ENCODE measurements at places on chromosomes 1 and 21.

DNA sequence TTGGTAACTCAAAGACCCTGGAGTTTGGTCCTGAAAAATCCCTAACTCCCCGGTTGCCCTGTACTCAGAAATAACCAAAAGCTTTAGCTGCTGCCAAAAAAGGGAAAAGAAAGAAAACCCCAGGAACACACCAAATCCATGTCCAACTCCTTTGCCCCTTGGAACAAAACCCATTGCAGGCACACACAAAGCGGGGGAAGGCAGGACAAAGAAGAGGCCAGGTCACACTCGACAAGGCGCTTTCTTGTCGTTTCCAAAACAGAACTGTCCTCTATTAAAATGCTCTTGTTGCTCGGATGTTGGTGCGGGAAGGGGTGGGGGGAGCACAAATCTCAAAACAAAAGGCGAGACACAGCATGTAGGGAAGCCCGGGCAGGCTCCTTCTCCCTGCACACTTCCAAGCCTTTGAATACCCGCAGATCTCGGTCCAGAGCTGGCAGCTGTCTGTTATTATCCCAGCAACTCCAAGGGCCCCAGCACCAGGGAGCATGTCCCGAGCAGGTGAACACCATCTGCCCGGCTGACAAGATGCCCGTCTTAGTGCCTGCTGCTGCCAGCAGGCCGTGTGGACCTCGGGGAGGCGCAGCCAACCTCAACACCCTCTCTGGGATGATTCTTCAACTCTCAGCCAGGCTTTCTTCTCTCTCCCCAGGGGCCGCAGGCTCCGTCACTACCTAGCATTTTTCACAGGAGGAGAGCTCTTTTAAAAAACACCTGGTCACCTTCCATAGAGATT, 96.4 kb downstream of the SSBP3 start:
- peak; percentile 70 for DNase-seq

DNA sequence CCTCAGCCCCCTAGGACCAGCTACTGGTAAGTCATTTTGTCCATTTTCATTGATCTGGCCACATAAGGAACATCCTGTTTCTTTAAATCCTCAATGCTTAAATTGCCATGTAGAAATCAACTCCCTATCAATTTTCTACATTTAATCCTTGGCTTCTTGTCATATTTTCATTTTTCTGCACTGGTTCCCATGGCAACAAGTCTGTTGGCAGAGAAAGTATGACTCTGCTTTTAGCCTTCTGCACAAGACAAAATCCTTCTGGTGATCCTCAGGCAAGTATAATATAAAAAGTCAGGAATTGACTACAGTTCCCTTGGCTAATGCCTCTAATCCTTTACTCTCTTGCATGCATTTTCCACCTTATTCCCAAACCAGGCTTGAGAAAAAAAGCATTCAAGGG, 65.0 kb downstream of the LRRC40 start:
- peak; percentile 14 for DNase-seq

DNA sequence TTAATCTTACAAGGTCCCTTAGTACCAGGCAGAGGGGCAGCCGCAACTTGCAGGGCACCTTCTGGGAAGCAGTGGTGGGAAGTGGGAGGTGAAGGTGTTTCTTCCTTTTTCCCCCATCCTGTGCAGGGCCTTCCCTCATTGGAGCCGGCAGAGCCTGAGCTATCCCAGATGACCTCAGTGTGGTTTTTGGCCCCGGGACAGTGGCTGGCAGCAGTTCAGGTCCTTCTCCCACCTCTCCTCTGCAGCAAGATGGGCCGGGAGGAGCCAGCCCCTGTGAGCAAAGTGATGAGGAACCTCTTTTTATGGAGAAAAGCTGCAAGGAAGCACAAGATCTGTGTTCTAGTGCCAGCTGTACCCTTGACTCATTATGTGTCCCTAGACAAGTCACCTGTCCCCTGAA, 6.8 kb downstream of the PFKFB2 start:
- no peak for DNase-seq

- no peak for DNase-seq
Observed at GRCh38 chr1:36463463-36463802, 751 bp downstream of the MRPS15 start.

DNA sequence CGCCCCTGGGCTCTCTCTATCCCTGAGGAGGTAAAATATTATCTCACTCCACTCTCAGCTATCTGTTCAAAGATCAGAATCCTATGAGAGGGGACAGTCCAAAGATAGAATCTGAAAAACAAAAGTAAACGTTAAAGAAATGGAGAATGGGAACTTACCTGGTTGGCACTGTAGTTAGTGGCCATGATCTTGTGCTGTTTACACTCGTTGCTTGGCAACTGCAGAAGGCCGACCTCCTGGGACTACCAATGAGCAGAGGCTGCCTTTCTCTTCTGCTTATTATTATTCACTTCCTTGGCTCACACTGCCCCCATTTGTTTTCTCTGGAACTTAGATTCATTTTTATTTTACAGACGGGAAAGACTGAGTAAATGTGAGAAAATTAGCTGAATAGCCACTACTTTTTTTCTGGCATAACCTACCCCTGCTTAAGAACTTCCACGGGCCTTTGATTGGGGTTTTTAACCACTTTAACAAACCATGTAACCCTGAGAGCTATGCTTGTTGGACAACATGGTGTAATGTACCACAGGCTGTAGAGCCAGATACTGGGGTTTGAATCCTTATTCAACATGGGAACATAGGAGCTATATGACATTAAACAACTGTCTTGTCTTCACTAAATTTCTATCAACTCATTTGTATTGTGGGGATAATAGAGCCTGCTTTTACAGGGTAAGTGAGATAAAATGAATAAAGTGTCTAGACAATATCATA, at the start of gene CFAP126:
TSS of gene CFAP126 (minus strand) at position 193 of the 717 bp plus-strand sequence. CDS start at position 185, 8 bp downstream.
- peak; percentile 72 for DNase-seq

DNA sequence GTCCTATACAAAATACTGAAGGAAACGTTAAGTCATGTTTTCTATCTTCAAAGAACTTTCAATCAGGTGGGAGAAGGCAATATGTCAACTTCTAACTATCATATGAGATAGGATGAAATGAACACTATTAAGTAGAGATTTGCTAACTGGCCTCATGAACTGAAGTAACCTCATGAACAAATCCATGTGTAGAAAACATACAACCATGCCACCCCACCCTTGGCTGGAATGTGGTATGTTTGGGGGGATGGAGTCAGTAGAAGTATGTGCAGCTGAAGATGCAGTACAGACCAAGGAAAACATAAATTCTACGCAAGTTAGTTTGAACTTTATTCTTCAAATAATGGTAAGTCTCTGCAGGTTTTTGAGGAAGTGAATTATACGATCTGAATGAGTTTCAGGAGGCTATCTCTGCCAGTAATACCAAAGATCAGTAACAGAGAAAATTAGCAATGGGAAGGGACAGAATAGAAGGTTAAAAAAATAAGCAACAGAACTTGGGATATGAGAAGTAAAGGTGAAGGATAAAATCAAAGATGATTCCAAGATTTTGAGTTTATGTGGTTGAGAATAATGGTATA, 4.5 kb downstream of the TRMT1L start:
- DNase-seq = no peak

- no peak for DNase-seq
Observed at GRCh38 chr1:29090937-29091618, 32.6 kb downstream of the TMEM200B start.

- DNase-seq = peak; percentile 22
Observed at GRCh38 chr1:182149411-182149965, 88.0 kb upstream of the ZNF648 start.

DNA sequence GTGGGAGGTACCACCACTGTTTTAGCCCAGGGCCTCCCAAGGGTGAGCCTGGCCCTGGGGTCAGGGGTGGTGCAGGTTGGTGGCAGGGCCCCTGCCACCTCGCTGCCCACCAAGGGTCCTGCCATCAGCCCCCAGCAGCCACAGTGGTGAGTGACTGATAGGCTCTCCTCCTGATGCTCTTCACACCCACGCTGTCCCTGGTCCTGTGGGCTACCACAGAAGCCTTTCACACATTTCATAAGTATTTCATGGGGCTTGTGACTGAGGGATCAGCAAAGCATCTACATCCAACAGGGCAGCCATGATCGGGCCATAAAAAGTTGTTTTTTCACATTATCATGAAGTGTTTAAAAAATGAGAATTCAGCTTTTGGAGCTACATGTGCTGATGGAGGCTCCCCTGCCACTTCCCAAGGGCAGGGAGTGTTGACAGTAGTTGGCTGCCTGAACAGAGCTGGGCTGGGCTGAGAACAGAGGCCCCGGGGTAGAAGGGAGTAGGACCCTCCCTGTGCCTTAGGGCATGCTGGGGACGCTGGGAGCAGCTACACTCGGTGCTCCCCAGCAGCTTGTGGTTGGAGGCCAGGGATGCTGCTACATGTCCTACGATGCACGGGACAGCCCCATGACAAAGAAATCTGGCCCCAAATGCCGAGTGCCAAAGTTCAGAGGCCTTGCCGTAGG, 73.1 kb upstream of the TMEM51 start:
- DNase-seq = no peak

- DNase-seq = no peak
Observed at GRCh38 chr21:26461500-26461899, 111.6 kb downstream of the CYYR1 start.

- peak; percentile 42 for DNase-seq
Observed at GRCh38 chr1:53278298-53278725, 40.0 kb upstream of the MAGOH start.

DNA sequence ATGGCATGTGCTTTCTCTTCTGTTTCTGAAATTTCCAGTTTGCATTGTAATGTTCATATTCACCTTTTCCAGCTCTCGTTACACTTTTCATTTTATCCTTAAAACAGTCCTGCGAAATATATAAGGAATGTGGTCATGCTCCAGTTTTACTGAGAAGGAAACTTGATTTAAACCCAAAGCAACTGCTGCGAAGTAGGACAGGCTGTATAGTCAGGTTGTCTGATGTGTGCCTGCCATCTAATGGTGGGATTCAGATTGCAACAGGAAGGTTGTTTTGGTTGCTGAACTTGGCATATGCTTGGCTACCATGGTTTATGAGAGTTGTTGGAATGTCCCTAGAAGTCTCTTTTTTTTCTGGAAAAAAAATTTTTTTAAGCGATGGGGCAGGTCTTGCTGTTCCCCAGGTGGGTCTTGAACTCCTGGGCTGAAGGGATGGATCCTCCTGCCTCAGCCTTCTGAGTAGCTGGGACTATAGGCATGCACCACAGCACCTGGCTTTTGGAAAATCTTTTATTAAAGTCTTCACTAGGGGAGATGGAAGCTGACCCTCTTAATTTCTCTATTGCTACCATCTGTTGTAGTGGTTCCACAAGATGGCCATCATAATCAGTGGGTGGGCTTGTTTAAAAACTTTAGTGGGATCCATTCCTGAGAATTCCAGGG, 86.9 kb downstream of the UCK2 start:
- DNase-seq = peak; percentile 87

GRCh38 chr1:23530747-23531561, at the start of gene E2F2:
Gene E2F2, minus strand, starts transcription at chr1:23531233. Its CDS starts 440 bp downstream, at chr1:23530793.
- DNase-seq = peak; percentile 84

- no peak for DNase-seq
Observed at GRCh38 chr1:115428256-115428655, 90.2 kb upstream of the NGF start.

GRCh38 chr21:41864311-41865001, 14.7 kb downstream of the PRDM15 start:
- no peak for DNase-seq

- DNase-seq = no peak
Observed at GRCh38 chr1:207863893-207864535, 46.9 kb downstream of the CD34 start.

GRCh38 chr1:156852418-156852874, 6.5 kb downstream of the INSRR start:
- peak; percentile 3 for DNase-seq

DNA sequence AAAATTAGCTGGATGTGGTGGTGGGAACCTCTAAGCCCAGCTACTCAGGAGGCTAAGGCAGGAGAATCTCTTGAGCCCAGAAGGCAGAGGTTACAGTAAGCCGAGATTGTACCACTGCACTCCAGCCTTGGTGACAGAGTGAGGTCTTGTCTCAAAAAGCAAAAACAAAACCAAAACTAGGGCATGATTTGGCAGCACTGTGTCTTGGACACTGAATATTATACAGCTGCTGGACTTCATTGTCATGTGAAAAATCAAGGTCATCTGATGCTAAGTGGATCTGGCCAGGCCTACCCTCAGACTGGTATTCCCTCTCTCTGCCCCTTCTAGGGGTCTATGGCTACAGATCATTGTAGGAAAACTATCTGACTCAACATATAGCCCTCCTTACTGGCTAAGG, 55.2 kb upstream of the MRPS6 start:
- DNase-seq = no peak

DNA sequence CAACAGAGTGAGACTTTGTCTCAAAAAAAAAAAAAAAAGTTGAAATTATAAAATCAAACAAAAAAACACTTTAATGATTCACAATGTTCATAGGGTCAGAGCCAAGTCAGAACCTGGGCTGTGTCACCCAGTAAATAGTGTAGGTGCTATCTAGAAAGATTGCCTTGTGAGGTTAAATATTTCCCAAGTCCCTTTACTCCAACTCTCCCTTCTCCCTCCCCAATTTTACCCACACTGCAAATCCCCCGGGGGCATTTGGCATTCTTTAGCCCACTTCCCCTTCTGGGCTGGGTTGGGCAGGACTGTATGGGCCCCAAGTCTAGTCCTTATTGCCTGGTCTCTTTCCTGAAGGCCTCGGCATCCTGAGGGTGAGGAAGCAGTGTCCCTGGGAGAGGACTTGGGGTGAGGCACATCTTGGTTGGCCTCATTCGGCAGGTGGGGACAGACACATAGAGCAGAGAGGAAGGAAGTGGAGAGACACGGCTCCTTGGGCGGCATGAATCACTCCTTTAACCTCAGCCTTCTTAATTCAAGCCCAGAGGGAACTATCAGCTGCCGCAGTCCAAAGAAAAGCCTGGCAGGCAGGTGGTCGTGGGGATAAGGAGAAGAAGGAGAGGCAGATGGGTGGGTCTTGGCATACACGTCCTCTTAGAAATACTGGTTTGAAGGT, 8.2 kb downstream of the ADORA1 start:
- DNase-seq = no peak

GRCh38 chr1:25209516-25209915, 22.8 kb downstream of the SYF2 start:
- no peak for DNase-seq

- DNase-seq = no peak
Observed at GRCh38 chr1:222910699-222911098, 95.9 kb downstream of the DISP1 start.

DNA sequence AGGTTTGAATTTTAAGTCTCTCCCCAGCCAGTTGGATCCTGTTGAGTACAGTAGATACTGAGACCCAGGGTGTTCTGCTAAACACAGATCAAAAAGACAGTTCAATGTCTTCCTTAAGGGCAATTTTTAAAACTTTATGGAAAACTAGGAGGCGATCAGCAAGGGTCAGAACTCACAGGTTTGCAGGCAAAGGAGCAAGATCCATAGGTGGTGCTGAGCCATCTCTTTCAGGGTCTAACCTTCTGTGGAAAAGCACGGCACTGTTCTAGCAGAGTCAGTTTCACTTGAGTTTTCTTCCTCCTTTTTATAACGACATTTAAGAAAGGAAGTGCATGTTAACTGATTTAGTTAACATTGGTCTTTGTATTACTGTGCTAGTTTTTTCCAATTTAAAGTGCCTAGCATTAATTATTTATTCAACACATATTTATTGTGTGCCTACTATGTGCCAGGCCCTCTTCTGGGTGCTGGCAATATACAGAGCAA, at the start of gene CD84:
TSS of gene CD84 (minus strand) at position 281 of the 486 bp plus-strand sequence. CDS start at position 222, 59 bp downstream.
- DNase-seq = no peak

- DNase-seq = no peak
Observed at GRCh38 chr1:198977909-198978308, 339.1 kb downstream of the PTPRC start.
